Activated CD8-positive, alpha-beta T cell treated with anti-CD3 and anti-CD28 coated beads, Interleukin-2, amount 10 ng/mL, durations not matched to agents 7 days and 5 days (primary cell): ENCODE measurements at places on chromosomes 1 and 21. TPM values are rescaled to one million over a fixed set of nuclear protein-coding genes. Genes with fewer than 3 reads are reported as not detected.

GRCh38 chr1:107640207-107640606 lies 324.8 kb downstream of the VAV3 start:
- no peak for DNase-seq

GRCh38 chr21:42593007-42593814 lies 60.2 kb upstream of the PDE9A start:
- peak; percentile 79 for DNase-seq

- DNase-seq: no peak
These were observed 84.8 kb downstream of the NEK7 start for GRCh38 chr1:198241553-198241952.

DNA sequence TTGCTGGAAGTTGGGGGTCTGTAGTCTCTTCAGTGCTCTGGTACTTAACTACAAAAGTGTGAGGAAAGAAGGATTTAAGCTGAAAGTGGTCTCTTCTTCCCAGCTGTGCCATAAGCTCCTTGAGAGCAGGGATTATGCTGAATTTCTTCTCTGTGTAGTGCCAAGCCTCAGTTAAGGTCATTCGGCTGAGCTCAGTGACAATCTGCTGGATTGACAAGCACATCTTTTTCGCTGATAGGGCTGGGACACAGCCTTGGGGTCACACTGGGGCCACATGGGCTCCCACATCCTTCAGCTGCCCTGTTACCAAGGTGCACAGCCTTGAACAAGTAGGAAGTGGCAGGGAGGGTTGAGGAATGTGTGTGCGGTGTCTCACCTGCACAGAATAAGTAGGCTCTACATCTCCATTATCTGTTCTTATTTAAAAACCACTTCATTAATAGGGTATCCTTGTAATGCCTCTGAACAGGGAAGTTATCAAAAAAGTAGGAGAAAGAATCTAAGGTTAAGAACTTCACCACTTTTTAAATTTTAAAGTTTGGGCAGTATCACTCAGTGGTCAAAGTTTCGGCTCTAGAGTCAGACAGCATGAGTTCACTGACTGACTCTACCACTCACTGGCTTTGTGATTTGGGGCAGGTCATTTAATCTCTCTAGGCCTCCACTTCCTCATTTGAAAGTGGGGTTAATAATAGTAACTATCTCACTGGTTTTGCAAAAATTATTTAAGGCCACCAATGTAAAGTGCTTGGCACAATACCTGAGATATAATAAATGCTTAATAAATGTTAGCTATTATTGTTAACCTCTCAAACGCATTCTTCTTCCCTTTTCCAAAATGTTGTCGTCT lies 10.3 kb downstream of the ZBTB40 start:
- DNase-seq: no peak

DNA sequence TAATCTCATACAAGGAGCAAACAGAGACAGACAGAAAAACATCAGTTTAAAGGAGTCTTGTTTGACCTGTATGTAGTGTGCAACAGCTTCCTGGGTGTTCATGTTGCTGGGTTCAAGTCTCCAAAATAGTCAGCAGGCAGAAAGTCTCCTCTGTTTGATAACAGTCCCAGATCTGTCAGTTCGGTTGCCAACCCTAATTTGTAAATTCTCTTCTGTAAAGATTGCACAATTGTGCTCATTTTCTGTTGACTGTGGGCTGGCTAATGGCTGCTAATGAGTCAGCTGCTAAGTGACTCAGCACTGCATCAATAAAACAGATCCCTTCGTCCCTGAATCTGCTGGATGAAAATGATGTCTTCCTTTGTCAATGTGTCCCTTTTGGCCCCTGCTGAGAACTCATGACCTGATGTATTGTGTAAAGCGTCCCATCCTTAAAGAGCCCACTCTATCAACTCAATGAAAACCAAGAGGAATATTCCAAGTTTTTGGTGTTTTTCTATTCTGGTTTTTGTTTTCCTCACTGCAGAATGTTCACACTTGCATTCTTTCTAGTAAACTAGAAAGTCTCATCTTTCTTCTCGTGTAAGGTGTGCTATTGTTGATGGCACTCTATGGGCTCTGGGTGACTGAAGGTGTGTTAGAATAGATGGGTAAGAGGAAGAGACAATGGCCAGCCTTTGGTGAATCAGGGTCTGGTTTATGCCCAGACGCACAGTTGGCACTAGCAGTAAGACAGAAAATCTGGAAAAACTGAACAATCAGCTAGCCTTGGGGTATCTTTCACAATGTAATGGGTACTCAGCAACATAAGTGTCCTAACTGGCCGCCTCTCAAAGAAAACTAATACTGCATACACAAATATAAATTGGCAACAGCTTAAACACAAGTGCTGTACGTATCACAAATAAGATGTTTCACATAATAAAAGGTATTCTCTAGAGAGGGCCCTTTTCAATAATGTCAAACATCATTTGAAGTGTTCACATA lies 75.1 kb upstream of the SIPA1L2 start:
- no peak for DNase-seq

- no peak for DNase-seq
These were observed 75.3 kb upstream of the ARTN start for GRCh38 chr1:43858324-43858723.

DNA sequence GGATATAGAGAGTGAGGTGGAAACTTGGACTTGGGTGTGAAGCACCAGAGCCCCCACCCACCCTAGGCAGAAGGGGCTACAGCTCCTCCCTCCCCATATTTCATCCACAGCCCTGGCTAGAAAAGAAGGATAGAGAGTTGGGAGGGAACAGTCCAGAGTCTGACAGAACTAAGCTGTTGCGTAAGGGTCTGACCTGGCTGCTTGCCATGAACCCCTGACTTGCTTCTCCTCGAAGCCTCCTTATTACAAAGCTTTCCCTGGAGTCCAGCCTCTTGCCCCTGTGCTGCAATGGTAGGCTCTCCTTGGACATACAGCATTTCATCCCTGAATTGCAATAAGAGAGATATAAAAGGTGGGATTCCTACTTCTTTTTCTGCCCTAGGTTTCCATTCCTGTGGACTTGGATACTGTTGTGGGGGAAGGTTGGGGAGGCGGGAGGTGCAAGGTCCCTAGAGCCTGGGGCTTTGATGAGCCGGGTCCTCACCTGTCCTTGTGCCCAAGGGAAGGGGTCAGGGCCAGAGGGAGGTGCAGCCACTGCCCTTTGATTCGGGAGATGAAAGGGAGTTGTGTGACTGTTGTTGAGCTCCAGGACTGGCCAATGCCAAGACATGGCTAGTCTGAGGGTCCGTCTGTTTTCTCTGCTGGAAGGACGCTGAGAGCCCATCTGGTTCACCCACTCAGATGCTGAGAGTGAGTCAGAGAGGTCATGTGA lies 2.7 kb downstream of the RHBG start:
- DNase-seq: no peak

DNA sequence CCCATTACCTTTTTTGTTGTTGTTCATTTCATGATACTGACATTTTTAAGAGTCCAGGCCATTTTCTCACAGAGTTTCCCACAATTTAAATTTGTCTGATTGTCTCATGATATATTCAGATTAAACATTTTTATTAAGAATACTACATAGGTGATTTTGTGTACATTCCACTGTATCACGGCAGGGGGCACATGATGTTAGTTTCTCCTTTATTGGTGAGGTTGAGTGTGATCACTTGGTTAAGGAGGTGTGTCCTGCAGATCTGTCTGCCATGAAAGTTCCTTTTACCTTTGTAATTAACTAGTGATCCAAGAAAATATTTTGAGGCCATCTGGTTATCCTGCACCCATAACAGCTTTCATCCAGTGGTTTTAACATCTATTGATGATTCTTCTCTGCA lies 11.8 kb downstream of the RTCA start:
- peak; percentile 27 for DNase-seq

The DNALI1 gene
- not detected for total RNA-seq

The NTNG1 gene
- total RNA-seq: not detected

The NR0B2 gene
- total RNA-seq: not detected
